ENCODE measurements at places on chromosomes 13 and 19.
A peak's percentile ranks its signal among the peaks of the same experiment; 100 is the strongest.

DNA sequence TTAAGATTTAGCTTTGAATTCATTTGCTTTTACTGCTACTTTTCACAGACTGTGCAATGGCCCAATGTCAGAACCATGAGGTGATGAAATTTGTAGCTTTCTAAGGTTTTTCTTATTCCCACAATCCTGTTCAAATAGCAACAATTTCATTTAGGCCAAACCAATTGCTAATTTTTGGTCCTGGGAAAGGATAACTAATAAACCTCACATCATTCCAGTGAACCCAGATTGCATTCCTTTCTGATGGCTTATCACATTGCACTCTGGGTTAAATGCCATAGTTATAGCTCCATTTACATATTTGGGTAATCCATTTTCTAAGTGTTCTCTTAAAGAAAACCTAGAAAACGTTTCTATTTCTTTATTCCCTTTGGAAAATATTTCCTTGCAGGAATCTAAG lies 22.9 kb upstream of the POMP start:
- no peak for DNase-seq

DNA sequence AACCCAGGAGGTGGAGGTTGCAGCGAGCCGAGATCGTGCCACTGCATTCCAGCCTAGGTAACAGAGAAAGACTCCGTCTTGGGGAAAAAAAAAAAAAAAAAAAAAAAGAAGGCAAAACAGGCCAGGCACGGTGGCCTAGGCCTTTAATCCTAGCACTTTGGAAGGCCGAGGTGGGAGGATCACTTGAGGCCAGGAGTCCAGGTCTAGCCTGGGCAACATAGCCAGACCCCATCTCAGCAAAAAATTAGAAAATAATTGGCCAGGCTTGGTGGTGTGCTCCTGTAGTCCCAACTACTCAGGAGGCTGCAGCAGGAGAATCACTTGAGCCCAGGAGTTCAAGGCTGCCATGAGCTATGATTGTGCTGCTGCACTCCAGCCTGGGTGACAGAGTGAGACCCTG lies 43.4 kb downstream of the CRTC1 start:
- no peak for DNase-seq

- DNase-seq: no peak
Measured at GRCh38 chr13:101308247-101309013, 107.9 kb downstream of the NALCN start.

- peak; percentile 11 for DNase-seq
Measured at GRCh38 chr13:20301403-20302071, 69.4 kb upstream of the GJB6 start.

DNA sequence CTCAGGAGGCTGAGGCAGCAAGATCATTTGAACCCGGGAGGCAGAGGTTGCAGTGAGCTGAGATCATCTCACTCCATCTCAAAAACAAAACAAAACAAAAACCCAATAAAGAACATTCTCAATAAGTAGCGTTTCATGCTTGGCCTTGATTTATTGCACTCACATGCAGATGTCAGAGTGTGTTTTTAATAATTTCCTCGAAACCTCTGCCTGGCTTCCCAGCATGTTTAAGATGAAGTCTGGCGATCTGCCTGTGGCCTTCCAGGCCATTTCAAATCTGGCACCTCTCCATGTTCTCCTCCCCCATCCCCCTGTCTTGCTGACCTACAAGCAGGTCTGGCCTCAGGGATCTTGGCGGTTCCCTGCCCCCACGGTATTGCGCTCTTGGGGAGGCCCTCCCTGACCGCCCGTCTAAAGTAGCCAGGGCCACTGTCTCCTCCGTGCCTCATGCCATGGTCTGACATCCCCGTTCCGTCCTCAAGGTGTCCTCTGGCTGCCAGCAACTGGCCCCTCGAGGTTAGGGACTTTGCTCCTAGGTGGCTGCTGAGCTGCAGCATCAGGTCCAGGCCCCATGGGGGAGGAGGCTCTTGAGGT lies 1.6 kb downstream of the WDR88 start:
- DNase-seq: no peak

DNA sequence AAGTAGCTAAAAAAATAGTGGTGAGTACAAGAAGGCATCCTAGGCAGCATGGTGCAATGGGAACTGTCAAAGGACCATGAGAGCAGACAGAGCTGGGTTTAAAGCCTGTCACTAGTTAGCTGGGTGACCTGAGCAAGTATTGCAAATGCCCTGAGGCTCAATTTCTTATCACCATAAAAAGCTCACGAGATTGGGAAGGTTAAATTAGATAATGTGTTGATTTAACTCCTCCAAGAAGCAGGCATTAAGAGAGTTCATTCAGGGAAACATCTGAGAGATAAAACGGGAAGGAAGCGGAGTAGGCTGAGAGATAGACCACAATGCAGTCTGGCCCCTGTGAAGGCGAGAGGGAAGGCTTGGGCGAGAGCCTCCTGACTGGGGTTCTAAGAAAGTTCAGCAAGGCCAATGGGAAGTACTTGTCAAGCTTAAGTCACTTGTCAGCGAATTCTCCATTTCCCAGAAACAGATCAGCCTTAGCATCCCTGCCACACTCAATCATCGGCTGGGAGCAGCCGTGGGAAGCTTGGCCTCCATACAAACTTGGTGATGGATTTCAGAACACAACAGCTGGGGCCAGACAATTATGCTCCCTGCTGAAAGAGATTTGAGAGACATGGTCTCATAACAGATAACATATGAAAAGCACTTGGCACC lies 105.5 kb downstream of the POU4F1 start:
- no peak for DNase-seq

GRCh38 chr13:75751350-75751749 lies 115.2 kb downstream of the LMO7 start:
- no peak for DNase-seq

DNA sequence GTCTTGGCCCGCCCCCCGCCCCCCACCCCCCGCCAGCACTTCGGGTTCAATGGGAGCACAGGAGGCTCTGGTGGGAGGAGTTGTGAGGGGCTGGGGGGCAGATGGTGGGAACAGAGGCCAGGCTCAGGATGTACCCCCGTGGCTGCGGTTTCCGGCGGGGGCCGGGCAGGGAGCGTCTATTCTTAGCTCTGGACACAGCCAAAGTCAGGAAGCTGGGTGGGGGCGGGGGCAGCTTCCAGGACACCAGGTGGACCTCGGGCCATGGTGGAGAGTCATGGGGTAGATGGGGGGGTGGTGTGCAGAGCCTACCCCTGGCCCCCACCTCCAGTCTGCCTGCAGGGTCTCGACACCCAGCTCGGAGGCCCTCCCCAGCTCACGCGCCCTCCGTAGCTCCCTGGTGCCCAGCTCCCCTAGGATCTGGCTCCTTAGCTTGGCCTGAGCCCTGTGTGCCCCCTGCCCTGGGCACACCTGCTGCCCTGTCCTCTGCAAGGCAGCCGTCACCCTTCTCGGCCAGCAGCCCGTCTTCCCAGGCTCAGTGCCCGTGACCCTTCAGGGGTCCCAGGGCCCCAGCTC lies 2.2 kb upstream of the TBXA2R start:
- DNase-seq: no peak

DNA sequence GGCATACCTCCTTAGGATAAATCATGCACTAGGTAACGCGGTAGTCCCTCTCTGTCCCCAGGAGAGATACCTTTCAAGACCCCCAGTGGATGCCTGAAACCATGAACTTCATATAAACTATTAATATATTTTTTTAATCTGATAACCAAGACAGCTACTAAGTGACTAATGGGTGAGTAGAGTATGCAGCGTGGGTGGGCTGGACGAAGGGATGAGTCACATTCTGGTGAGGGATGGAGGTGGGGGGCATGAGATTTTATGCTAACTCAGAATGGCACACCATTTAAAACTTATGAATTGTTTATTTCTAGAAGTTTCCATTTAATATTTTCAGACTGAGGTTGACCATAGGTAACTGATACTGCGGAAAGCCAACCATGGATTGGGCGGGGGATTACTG lies 46.2 kb downstream of the CDK8 start:
- DNase-seq: no peak

- no peak for DNase-seq
Measured at GRCh38 chr13:46490129-46490528, 62.8 kb upstream of the LRCH1 start.

- no peak for DNase-seq
Measured at GRCh38 chr19:10105509-10106099, 558 bp upstream of the PPAN start.

DNA sequence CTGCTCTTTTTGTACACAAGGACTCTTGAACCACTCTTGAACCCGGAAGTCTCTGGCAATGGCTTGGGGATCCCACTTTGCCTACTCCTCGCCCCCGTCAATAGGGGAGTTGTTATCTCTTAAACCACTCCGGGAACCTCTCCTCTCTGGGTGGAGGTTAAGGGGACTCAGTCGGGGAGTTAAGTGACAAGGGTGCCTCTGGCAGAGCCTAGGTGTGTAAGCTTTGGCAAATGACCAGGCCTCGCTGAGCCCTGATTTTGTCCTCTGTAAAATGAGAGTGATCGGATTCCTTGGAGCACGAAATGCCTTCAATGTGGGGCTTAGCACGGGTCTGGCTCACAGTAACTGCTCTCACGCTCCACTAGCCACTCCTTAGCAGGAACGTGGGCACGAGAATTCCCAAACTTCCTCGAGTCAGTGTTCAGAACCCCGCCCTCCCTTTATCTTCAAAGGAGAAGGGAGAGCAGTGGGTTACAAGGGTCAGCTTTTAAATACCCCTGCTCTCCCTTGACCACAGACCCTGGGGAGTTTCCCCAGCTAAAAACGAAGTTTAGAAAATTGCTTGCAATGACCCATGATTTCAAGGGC lies 193.3 kb downstream of the KATNAL1 start:
- DNase-seq: peak; percentile 28

- DNase-seq: no peak
Measured at GRCh38 chr13:49643035-49643646, 14.8 kb downstream of the ARL11 start.

DNA sequence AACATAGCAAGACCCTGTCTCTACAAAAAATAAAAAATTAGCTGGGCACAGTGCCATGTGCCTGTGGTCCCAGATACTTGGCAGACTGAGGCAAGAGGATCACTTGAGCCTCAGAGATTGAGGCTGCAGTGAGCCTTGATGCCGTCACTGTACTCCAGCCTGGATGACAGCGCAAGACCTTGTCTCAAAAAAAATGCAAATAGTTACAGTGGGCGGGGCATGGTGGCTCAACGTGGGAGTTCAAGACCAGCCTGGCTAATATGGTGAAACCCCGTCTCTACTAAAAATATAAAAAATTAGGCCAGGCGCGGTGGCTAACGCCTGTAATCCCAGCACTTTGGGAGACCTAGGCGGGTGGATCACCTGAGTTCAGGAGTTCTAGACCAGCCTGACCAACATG lies 8.5 kb downstream of the PGLS start:
- DNase-seq: no peak

DNA sequence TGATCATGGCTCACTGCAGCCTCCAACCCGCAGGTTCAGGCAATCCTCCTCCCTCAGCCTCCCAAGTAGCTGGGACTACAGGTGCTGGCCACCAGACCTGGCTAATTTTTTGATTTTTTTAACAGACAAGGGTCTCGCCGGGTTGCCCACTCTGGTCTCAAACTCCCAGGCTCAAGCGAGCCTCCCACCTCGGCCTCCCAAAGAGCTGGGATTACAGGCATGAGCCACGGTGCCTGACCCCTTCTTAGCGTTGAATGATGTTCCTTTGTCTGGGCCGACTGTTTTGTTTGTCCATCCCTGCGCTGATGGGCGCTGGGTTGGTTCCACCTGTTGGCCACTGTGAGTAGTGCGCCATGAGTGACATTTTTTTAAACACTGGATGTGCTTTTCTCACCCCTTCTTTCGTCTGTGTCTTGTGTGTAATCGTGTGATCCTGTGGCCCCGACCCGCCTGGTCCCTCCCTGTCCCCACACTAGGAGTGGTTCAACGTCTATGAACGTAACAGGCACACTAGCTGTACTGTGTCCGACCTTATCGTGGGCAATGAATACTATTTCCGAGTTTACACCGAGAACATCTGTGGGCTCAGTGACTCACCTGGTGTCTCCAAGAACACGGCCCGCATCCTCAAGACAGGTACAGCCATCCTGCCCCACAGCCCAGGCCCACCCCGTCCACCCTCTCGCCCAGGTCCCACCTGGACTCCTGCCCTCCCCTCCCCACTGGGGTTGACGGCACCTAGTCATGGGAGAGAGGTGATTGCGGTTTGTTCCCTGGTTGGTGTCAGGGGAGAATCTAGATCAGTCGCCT lies 15.0 kb upstream of the EMC10 start:
- DNase-seq: peak; percentile 48

GRCh38 chr13:83878691-83879430 lies 3.4 kb downstream of the SLITRK1 start:
- no peak for DNase-seq

DNA sequence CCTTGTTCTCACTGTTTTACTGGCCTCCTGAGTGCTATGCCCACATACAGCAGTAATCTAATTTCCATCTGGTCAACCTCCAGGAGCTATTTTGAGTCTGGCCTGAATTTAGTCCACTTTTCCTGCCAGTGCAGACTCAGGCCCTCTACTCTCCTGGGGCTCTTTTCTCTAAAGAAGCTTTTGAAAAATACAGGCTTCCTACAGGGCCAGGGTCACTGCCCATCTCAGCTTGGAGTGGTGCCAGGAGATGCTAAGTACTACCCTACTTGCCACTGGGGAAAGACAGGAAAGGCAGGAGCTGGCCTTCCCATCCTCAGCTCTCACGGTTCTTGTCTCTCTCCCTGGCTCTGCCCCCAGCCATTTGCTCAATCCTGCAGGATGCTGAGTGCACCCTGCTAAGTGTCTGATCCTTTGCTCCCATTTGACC lies 101.7 kb upstream of the SERP2 start:
- peak; percentile 29 for DNase-seq

DNA sequence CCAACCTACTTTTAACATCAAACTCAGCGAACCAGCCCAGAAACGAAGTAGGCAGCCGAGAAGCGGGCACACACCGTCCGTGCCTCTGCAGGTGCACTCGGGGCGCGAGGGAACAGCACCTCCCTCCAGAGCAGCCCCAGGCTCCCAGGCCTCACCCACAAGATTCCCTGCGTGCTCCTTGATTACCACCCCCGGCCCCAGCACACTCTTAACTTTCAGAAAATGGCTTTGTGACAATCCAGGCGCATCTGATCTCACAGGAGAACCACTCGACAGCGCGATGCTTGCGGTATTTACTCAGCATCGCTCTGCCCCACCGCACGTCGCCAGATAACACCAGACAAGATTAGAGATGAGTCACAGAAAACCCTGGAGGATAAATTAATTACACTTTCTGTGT lies 134.9 kb upstream of the SPACA7 start:
- DNase-seq: no peak

GRCh38 chr19:45821103-45821521 lies 6.0 kb upstream of the RSPH6A start:
- DNase-seq: no peak

- DNase-seq: peak; percentile 27
Measured at GRCh38 chr13:48160606-48161278, 65.8 kb upstream of the MED4 start.

DNA sequence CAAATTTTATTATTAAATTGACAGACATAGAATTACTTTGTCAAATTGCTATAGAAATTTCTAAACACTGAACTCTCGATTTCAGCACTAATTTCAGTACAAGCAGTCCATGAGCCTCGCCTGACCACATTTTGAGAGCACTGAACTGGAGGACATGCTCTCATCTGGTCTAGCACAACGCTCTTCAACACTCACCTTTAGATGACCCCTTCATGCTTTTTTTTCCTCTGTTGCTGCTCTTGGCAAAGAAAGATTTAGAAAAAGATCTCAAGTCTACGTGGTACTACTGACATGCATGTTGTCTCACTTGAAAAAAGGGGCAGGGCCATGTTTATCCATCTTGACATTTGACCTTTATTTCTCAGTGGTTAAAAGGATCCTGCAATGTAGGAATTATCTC lies 981.5 kb downstream of the DIAPH3 start:
- DNase-seq: no peak

All from tibial nerve (tissue), 4 donors.